ENCODE measurements at places on chromosomes 6 and 20.

DNA sequence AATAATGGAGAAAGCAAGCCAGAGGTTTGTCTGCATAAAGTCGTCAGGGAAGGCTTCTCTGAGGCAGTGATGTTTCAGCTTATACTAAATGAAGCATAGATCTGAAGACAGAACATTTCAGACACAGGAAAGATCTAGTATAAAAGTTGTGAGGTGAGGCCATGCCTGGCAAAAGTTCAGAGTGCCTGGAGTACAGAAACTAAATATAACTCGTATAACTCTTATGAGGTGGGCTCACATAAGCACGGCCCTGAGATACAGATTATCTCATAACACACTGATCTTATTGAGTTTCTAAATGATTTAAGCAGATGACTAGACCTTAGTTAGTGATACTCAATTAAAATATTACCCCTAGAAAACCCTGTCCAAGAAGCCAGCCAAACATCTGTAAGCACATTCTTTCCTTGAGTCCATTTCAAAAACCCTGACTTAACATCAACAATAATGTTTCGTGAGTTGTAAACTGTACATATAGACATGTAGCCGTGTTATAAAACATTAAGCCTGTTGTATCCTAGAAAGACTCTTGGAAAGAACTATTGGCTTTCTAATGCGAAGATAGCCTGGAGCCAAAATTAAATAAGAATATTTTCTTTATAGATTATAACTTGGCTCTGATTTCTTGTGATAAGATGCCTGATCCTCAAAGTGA lies 667.6 kb downstream of the TENT5A start:
- no peak for DNase-seq

- DNase-seq = no peak
Measured at GRCh38 chr6:149364557-149364956, 35.5 kb upstream of the SUMO4 start.

DNA sequence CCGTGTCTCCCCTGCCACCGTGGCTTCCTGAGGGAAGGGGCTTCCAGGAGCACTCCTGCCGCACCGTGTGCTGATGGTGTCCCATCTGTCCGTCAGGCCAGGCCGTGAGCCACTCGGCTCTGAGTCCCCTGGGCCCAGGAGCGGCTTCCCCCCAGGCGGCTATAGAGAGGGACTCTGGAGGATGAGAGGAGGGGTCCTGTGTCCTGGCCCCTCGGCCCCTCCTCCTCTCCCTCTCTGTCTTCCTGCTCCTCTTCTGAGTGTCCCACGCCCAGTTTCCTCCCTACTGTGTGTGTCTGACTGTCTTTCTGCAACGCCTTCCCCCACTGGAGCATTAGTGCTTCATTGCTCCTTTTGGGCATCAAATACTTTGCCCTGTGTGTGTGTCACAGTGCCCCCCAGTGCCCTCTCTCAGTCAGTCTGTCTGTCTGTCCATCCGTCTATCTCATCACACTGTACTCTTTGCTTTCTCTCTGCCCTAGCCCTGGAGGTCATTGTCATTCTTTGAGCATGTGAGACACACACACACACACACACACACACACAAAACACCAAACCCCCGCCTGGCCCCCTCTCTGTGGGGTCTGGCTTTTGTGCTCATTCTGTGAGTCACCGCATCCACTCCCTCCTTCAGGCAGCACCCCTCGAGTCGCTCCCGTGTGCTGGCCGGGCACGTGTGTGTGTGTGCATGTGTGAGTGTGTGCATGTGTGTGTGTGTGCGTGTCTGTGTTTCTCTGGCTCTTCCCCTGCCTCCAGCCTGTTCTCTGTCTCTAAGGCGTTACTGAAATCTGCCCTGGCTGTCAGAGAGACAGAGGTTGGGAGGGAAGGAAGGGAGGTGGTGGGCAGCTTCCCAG lies 71.9 kb downstream of the SRC start:
- DNase-seq = no peak

GRCh38 chr20:46955601-46956556 lies 61.2 kb downstream of the EYA2 start:
- no peak for DNase-seq

DNA sequence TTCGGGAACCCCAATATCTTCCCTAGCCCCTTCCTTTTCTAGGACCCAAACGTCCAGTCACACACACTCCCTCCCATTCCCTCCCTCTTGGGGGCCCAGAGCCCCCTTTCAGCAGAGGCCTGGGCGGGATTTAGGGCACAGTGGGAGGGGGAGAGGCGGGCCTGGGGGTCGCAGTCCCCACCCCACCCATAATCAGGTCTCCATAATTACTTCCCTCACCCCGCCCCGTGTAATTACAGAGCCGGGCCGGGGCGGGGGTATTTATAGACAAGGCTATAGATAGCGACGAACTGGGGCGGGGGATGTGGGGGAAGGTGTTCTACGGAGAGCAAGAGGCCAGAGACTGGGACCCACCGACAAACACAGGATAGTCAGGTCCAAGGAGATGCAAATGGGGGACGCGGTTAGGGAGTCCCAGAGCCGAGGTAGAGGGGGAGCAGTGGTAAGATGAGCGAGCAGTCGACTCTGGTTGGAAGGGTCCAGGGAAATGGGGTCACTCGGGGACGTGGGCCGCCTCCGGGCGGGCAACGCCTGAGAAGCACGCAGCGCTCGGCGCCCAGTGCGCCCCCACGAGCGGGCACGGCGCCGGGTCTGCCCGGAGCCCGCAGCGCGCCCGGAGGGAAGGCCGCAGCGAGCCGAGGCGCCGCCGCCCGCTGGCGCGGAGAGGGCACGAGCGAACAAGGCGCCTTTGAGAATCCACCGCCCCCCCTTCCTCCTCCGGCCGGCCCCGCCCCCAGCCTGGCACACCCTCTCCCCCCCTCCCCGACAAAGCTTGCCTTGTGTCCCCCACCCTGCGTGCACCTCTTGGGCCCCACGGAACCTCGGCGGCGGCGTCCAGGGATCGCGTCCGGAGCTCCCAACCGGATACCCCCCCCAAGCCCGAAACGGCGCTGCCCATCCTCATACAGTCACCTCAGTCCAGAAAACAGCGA lies 670 bp upstream of the COL11A2 start:
- DNase-seq = no peak

DNA sequence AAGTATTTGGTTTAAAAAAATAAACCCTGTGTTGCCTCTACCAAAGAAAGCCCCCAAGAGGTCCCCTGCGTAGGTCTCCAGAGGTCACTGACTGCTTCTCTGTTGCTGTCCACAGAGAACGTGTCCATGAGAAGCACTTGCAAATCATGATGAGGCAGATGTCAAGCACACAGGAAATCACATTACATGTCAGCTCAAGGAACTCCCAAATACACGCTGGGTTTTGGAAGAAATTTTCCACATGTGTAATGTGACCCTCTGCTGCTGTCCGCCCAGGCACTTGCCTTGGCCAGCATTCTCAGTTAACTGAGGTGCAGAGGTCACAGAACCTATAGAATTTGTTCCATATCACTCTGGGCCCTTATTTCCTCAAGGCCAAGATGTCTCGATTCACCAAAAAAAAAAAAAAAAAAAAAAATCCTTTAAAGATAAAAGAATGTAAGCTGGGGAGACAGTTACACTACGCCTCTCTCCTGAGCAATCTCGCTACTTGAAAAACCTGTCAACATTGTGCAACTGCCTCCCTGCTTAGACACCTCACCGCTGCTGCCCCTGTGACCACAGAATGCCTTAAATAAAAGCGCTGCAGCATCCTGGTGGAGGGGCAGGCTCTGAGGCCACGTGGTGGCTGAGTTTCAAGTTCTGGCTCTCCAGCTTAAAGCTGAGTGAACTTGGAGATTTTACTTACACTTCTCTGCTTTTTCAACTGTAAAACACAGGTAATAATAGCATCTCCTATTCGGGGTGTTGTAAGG lies 42.3 kb downstream of the SLC22A23 start:
- DNase-seq = peak; percentile 39

- DNase-seq = peak; percentile 92
Measured at GRCh38 chr20:33789109-33789857, 21.9 kb upstream of the CHMP4B start.

DNA sequence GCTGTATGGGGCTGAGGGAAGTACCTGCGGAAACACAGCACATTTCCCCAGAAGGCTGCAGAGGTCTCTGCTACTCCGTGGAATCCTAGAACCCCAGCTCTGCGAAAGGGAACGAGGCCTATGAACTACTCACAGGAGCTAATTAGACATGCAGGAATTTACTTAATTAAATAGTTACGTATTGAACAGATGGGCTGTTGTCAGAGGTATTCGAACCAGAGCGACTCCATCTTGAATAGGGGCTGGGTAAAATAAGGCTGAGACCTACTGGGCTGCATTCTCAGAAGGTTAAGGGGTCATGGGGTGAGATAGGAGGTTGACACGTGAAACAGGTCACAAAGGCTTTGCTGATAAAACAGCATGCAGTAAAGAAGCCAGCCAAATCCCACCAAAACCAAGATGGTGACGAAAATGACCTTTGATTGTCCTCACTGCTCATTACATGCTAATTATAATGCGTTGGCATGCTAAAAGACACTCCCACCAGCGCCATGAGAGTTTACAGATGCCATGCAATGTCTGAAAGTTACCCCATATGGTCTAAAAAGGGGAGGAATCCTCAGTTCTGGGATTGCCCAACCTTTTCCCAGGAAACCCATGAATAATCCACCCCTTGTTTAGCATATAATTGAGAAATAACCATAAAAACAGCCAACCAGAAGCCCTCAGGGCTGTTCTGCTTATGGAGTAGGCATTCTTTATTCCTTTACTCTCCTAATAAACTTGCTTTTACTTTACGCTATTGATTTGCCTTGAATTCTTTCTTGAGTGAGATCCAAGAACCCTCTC lies 14.7 kb upstream of the SSTR4 start:
- no peak for DNase-seq

- peak; percentile 99 for DNase-seq
Measured at GRCh38 chr6:9398071-9398766, 962.9 kb upstream of the SLC35B3 start.

GRCh38 chr20:36214684-36215256 lies 21.5 kb upstream of the AAR2 start:
- no peak for DNase-seq

DNA sequence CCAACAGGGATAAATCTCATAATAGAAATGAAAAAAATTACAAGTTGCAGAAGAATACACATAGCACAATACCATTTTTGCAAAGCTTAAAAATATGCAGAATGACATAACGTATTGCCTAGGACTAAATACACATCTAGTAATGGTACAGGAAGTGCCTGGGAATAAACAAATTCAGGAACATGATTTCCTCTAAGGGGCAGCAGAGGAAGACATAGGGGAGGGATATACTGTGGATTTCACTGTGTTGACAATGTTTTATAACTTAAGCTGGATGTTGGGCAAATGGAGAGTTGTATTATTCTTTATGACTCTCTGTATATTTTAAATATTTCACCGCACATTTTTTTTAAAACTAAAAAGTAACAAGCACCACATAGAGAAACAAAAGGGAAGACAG lies 5.6 kb upstream of the GLO1 start:
- DNase-seq = no peak

GRCh38 chr6:2990248-2990931 lies 9.3 kb upstream of the NQO2 start:
- peak; percentile 50 for DNase-seq

DNA sequence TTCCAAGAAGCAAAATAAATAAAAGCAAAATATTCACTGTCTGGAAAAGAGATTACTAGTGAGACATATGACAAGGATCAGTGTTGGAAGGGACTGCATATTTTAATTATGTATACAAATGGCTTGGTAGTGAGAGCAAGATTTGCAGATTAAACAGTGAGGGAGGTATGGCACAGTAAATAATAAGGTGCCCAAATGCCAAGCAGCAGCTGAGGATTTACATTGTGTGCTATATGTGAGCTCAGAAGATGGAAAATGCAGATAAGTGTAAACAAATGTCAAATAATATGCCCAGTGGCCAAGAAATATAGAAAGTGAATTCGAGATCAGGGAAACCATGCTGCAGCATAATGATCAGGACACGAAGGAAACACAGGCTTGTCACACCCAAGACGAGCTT lies 173.8 kb upstream of the NRSN1 start:
- DNase-seq = no peak

DNA sequence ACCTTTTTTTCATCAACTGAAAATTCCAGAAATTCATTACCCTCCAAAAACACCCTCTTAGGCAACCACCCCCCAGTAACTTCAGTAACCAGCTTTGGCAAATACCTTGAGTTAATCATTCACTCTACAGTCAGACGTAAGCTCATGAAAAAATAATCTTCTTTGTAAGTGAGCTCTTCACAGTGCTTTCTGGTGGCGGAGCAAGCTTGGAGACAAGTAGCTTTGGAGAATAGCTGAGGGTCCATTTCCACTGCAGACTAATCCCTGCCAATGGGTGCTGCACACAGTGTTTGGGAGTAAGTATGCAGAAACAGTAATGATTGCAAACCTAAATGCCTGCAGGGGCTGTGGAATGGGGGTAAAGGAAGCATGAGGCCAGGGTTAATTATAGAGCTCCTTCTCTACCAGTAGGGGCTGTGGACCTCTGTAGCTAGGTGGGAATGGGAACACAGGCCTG lies 56.8 kb upstream of the HINT3 start:
- DNase-seq = no peak

DNA sequence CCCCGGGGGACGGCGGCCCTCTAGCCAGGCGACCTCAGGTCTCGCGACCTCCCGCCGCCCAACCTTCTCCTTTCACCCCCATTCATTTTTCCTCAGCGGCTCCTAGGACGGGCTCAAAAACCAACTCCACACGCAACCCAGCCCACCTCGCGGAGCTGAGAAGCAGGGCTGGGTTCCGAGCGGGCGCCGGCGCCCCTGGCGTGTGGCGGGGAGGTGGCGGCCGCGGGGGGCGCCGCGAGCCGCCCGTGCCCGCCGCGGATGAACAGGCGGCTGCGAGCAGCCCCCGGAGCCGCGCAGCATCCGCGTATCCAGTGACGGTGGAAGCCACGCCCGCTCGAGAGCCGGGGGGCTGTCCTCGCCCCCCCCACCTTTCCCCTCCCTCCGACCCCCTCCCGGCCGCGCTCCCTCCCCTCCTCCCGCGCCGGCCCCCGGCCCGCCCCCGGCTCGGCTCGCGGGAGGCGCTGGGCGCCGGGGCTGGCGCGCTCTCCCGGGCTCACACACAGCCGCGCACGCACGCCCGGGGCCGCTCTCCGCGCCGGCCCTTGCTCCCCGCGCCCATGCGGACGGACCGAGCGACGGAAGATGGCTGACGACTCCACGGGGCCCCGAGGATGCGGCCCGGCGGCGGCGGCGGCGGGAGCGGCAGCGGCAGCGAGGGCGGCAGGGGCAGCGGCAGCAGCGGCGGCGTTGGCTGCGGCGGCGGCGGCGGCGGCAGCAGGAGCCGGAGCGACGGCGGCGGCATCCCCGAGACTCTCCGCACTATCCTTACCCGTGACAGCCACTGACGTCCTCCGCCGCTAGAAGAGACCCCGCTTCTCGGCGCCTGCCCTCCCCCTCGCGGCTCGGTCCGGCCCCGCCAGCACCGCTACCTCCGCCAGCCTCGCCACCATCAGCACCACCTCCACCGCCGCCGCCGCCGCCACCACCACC lies at the start of gene SOBP:
SOBP (plus strand) TSS at position 482 of the 930 bp plus-strand sequence. CDS start 500 bp downstream, outside the sequence.
- peak; percentile 13 for DNase-seq

- DNase-seq = no peak
Measured at GRCh38 chr6:146795479-146796133, 196.8 kb downstream of the ADGB start.
